ENCODE measurements at places on chromosomes 3 and 15. TPM values are rescaled to one million over a fixed set of nuclear protein-coding genes. Genes with fewer than 3 reads are reported as not detected.

The IL20RB gene
- 0.83 TPM for total RNA-seq

The SPTSSB gene
- not detected for total RNA-seq

The SLC9C1 gene
- total RNA-seq: not detected

The CRABP1 gene
- total RNA-seq: not detected

DNA sequence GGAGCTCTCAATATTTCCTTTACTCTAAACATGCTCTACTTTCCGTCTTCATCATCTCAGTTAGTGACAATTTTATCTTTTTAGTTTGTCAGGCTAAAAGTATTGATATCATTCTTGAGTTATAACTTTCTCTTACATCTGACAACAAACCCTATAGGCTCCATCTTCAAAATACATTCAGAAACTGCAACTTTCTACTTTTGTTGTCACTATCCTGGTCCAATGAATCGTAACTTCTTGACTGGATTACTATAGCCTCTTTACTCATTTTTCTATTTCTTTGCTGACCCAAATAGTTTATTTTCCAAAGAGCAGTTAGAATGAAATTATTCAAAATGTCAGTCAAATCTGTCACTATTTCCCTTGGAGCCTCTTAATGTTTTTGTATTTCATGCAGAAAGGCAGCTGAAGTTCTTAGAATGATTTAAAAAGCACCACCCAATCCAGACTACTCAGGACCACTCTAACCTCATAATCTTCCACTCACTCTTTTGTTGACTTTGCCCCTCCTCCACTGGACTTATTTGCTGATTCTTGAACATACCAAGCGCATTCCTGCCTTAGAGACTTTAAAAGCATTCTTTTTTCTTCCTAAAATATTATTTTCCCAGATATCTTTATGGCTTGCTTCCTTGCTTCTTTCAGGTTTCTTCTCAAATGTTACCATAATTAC, 119.9 kb upstream of the CBLB start:
- no peak for DNase-seq

DNA sequence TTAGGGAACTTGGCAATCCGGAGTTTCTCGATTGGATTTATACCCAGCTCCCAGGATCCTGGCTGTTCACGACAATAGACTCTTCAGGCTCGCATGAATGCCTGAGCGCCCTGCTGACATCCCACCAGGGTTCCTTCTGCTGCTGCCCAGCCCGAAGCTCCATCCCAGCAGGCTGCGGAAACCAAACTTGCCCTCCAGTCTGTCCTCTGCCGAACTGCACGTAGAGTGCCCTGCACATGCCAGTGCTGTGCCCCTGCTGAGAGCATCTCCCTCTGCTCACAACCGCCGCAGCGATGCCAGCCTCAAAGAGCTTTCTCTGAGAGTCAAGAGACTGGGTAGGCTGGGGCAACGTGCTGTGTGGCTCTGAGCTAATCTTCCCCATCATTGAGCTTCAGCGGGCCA, 6.9 kb downstream of the ADAMTS7 start:
- no peak for DNase-seq

DNA sequence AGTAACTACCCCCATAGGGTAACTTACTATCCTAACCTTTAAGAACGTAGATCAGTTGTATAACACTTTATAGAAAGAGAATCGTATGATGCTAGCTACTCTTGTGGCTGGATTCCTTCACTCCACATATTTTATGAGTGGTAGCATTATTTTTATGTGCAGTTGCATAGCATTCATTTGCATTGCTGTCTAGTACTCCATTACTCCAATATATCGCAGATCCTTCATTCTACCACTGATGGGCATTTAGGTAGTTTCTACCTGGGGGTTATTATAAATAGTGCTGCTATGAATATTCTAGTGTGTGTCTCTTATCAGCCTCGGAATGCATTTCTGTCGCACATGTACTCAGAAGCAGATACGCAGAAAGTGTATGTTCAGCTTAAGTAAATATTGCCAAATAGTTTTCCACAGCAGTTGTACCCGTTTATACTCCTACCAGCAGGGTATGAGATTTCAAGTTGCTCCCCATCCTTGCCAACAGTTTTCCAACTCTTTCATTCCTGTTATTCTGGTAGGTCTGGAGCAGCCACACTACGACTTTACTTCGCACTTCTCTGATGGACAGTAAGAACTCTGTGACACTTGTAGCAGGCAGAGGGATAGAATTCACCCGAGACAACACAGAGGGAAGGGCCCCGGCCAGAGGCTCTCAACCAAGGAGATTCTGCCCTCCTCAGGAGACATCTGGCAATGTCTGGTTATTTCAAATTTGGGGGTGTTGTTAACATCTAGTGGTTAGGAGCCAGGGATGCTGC, 9.8 kb upstream of the VGLL4 start:
- DNase-seq: no peak
